ENCODE measurements at places on chromosomes 12 and 14.

GRCh38 chr12:100127766-100128511 is 14.7 kb downstream of the BLTP3B start:
- DNase-seq: no peak

DNA sequence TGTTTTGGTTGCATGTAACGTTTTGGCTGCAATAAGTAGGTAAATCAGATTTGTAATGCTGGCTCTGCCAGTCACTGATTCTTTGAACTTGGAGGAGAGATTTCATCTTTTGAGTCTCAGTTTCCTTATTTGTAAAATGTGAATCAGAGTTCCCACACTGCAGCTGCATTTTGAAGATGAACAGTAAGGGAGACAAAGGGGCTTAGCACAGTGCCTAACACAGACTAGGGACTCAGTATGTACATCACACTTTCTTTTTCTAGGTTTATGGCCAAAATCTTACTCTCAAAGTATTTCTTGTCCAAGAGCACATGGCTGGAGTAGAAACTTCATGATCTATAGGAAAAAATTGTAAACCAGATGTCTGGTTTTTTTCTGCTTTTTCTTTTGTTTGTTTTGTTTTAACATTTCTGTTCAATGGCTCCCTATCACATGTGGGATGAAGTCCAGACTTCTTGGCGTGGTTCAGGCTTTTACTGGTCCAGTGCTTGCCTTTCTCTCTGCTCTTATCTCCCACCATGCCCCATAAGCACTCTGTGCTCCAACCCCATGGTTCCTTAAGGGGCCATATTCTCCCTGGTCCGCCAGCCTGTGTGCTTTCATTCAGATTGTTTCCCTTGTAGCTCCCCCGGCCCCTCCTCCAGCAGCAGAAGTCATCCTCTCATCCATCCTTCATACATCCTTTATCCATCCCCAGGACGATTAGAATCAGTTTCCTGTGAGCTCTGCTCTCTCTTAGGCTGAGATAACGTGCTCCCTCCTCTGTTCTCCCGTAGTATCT is 58.0 kb downstream of the SYNE2 start:
- no peak for DNase-seq

- DNase-seq: no peak
Measured at GRCh38 chr14:75837151-75837787, 144.5 kb downstream of the TGFB3 start.

GRCh38 chr12:44217146-44217883 is 381.4 kb downstream of the TMEM117 start:
- DNase-seq: no peak

- no peak for DNase-seq
Measured at GRCh38 chr14:50237427-50237826, 6.0 kb upstream of the SOS2 start.

DNA sequence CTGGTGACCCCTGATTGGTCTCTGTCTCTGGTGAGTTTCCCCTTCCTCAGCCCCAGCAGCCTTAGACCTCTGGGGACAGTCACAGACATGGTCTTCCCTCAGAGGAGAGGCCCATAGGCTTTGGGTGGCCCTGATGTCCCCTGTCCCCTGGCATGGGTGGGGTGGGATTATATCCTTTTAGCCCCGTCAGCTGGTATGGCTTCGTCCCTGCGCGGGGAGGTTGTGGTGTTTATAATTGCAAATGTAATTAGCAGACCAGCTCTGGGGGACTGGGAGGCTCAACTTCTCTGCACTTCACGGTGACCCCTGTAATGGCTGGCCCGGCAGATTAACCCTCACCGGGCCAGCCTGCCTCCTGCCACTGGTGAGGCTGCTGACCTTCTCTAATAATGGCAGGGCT is 5.1 kb downstream of the ESRRB start:
- DNase-seq: no peak

DNA sequence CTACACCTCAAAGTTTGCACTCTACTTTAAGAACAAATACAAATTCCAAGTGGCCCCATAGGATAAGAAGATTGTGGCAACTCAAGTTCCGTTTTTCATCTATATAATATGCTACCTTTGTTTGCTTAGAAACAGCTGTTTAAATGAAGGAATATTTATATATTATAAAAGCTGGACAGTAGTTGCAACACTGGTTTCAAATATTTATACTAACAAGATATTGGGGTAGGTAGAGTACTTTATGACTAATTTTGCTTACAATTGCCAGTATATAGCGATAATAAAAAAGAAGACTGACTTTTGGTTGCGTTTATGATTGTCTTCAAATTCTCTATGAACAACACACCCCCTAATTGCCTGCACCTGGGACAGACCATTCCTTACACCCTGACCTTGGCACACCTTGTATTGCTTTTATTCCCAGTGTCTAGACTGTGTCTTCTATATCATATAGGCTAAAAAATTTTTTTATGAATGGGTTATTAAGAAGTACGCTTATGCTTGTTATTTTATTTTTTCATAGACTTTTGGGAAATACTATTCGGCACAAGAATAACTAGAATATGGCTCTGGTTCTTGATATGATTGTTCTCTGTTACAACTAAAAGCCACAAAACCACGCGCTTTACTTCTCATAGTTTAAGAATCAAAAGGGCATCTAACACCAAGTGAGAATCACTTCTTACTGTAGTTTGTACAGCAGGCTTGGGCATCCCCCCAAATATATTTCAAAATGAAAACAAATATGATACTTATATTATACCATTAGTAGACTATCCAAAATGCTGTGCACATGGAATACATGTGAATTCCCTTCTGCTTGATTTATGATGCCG is 455.4 kb upstream of the DCN start:
- DNase-seq: no peak

DNA sequence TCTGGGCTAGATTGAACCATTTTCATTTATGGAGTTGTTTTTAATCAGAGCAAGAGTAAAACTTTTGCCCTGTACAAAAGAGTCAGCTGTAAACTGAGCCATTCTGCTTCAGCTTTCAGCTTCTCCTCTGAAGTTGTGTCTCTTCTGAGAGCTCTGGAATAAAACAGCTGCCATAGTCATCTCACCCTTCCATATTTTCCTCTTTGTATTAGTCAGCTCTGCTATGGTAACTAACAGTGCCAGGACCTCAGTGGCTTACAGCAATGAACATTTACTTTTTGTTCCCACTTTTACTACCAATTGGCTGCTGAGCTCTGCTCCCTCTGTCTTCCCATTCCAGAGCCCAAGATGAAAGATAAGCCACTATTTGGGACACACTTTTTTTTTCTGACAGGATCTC is 178.5 kb downstream of the DAD1 start:
- no peak for DNase-seq

DNA sequence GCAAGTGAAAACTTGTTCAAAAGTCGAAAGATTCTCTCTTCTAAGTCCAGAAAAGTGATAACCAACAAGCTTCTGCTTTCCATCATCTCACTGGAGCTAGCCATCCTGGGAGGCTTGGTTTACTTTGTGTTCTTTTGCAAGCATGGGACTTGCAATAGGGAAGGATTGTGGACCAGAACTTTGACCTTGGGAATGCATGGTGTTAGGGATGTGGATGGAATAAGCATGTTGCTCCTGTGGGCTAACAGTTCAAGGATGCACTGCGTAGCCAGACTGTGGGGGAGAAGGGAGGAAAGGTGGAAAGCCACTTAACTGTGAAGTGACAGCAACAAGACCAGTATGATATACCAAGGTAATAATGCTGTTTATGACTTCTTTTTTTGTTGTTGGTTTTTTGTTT is 28.6 kb downstream of the SOAT2 start:
- no peak for DNase-seq

- DNase-seq: no peak
Measured at GRCh38 chr14:52733824-52734223, 3.9 kb downstream of the STYX start.

Data from DMS79 treated with DMSO at 0.1 percent for 48 hours (cell line).